COLO829 (cell line): ENCODE measurements at places on chromosomes 16 and 17.

DNA sequence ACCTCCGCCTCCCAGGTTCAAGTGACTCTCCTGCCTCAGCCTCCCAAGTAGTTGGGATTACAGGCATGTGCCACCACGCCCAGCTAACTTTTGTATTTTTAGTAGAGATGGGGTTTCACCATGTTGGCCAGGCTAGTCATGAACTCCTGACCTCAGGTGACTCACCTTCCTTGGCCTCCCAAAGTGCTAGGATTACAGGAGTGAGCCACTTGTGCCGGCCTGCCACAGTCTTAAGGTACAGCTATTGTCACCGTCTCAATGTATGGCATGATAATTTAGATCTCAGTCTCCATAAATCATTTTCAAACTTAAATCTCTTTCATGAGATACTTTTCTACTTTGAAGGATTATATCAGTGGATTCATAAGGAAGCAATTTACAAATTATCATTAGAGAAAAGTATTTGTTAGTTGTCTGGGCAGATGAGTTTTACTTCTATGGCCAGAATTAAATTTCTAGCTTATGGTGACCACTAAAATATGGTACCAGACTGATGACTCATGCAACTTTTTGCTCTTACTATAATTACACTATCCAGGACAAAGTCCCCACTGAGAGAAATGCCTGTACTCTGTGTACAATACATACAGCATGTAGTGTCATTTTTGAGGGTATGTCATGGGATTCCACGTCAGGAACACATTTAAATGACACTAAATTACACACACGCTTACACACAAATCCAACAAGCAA, 1230.3 kb upstream of the GOT2 start:
- DNase-seq: peak; percentile 2

DNA sequence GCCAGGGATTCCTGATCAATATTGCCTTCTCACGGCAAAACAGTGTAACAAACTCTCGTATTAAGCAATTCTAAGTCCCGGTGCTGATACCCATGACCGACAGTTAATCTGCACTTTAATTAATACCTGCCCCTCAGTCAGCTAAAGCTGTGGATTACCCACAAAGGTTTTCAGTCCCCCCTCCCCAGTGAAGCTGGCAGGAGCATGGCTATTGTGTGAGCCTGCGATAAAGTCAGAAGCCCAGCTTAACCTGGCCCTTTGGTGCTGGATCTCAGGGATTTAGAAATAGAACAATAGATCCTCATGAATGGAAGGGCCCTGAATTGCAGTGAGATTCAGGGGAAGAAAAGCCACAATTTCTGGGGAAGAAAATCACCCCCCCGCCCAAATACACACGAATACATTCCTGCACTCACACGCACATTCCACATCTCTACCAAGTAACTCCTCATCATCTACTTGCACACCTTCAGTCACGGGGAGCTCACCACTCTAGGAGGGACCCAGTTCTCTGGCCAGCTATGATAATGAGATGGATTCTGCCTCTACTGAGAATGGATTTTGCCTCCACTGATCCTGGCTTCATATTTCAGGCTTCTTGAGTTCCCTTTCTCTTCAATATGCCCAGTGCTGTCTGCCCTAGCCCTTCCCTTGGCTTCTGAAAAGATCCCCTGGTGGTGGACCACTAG, 102.6 kb downstream of the WSCD1 start:
- DNase-seq: no peak

DNA sequence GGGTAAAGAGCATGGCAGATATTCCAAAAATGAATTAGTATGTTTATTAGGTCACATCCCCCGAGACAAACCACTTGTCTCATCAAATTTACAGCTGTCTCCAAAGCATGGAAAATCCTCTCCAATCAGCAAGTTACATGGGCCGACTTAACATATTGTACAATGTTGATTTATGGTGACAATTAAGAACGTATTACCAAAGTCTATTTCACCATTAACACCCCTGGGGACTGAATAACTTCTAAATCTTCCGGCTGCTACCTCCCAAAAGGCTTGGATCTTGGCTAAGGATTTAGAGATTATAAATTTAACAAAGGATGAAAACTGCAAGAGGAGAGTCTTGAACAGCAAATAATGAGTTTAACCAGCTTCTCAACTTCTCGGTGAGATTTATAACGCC, 311.9 kb downstream of the NPIPA8 start:
- DNase-seq: no peak

- DNase-seq: no peak
Observed at GRCh38 chr17:82972836-82973372, 106.5 kb upstream of the METRNL start.

- no peak for DNase-seq
Observed at GRCh38 chr16:69190598-69190997, 3.6 kb downstream of the SNTB2 start.

DNA sequence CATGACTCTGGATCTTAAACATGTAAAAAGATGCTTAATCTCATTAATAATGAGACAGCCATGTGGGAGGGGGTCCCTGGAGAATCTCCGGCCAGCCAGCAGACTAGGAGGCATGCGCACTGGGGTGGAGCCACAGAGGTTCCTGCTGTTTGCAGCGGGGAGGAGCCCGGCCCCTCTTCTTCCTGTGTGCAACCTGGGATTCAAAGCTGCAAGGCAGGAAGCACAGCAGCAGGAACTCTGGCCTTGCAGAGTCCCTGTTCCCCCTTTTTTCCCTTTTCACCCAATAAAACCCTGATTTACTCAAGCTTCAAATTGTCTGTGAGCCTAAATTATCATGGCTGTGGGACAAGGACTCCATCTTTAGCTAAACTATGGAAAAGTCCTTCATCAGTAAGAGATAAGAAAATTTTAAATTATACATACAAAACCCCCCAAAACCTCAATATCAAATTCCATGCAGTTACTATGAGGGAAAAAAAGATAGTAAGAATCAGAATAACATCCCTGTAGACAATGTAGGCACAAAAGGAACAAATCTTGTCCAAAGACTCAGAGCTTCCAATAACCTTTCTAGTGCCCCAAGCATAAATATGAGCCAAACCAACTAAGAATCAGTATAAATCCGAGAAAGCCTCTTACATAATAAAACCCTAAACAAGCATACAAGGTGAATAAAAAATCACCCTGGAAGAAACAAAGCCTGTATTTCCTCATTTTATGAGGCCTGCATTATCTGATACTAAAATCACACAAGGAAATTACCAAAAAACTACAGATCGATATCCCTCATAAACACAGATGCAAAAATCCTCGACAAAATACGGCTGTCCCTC, 12.1 kb downstream of the CFDP1 start:
- peak; percentile 20 for DNase-seq

DNA sequence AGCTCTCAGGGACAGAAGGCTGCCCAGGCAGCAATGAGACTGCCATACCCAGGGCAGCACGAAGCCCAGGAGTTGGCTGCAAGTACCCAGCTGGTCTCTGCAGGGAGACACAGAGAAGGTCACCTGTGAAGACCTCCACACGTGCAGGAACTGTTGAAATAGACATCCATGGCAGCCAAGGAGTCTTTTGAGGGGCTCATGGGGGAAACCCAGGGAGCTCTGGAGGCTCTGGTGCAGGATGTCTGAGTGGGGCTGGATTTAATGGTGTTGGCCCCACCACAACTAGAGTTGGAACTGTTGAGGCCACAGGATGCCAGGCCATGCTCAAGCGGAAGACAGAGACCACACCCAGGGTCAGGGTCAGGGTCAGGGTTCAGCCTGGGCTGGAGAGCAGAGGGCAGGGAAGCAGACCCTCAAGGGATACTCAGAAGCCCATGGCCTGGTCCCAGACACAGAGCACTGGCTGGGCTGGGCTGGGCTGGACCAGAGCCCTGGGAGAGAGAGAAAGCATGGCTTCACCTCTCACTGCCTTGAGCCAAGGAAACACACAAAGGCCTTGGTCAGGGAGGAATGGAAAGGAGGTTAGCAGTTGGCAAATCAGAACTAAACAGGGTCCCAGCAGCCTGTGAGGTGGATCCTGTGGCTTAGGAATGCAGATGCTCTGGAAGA, 21.4 kb downstream of the PITPNM3 start:
- DNase-seq: no peak

GRCh38 chr16:66476328-66477027, 49.4 kb downstream of the BEAN1 start:
- DNase-seq: no peak

DNA sequence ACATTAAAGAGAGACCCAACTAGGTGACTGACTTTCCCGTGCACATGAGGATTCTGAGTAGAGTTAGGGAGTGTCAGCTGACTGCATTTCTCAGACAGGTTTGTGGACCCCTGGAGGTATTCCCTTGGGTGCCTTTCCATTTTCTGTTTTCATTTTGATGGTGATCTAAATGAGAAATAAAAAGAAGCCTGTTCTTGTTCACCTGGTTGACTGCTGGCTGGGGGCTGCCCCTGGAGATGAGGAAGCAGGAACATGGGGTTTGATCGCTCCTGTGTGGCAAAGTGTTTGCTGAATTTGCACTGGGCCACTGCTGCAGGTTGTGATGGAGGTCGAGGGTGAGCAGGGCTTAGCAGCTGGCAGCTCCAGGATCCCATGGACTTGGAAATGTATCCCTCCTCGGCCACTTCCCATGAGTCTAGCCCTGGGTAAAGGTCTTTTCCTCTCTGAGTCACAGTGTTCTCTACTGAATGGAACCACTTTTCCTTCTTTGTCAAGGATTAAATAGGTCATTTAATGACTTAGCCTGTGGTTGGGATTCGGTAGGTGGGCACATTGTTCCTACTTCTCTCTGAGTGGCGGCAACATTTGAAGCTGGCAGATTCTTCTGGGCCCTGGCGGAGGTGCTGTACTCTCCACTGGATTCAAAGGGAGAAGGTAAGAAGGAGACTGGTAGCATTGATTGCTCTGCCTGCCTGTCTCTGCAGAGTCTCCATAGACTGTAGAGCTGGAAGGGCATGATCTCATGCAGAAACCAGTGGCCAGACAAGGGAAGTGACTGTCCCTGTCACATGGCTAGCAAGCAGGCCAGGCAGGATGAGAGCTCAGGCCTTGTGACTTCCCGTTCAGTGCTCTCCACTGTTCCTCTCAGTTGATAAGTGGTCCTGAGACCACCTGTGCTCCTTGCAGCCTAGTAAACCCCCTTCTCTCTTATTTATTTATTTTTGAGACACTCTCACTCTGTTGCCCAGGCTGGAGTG, 17.9 kb downstream of the SNX29 start:
- DNase-seq: no peak

DNA sequence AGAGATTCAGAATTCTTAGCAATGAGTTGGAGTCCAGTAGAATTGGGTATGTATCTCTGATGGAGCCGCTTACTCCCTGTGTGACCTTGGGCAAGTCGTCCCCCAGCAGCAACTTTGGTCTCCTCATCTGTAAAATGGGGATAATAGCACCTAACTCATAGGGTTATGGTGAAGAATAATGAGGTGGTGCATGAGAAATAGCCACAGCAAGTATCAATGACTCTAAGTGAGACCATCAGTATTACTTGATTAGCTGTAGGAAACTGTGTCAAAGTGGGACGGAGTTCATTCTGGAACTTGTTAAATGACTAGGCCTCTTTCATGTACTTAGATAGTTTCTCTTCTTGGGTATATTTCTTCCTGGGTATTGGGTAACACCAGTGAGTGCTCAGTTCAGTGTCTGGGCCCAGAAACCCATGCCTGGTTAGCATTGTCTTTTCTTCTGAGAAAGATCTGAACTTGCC, 6.4 kb downstream of the PRKCB start:
- no peak for DNase-seq

GRCh38 chr17:66264696-66265095, 35.5 kb upstream of the APOH start:
- DNase-seq: no peak

- DNase-seq: peak; percentile 63
Observed at GRCh38 chr16:74501484-74502478, 80.5 kb upstream of the CLEC18B start.

DNA sequence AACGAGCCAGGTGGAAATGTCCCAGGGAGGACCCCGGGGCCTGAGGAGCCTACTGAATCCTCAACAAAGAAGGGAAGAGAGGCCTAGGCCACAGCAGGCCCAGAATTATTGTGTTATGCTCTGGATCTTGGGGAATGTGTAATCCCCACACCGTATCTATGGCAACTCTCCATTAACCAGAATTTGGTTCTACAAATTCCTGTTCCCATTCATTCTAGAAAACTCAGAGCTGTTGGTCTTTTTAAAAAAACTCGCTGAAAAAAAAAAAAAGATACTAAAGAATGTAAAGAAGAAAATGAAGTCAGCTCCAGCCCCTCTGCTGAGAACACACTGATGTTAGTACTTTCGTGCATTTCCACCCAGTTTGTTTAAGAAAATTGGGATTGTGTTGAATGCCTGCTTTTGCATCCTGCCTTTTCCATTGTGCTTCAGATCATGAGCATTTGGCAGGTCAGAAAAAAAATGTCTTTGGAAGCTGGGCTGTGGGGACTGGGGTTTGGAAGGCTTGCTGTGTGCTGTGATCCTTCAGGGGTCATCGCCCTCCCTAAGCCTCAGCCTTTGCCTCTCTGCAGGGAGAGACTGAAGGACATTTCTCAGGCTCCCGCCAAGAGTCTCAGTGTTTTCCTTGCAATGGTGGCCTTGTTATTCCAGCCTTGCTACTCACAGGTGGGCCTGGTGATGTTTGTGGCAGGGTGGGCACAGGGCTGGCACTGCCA, 69.5 kb downstream of the SREBF1 start:
- no peak for DNase-seq

DNA sequence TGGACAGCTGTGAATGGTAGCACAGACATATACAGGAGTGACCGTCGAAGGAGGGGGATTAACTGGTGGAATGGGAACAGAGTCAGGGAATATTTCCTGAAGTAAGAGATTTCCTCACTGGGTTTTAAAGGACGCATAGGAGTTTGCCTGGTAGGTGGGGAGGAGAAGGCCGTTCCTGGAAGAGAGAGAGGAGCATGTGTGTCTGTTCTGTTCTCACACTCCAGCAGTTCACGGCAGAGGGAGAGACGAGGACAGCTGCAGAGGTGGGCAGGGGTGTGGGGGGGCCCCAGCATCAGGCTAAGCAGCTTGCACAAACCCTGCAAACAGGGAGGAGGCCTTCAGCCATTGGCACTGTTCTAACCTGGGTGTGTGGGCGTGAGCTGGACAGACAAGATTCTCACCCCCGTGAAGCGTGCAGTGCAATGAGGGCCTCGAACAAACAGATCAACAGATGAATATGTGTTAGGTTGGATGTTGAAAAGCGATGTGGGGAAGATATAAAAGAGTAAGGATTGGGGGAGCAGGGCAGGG, 85.3 kb upstream of the GSE1 start:
- DNase-seq: no peak

GRCh38 chr17:6786618-6787017, 10.6 kb downstream of the FBXO39 start:
- peak; percentile 34 for DNase-seq

- no peak for DNase-seq
Observed at GRCh38 chr16:57394444-57394843, 10.1 kb upstream of the CCL17 start.

GRCh38 chr16:4382795-4383357, 11.2 kb downstream of the VASN start:
- DNase-seq: no peak

- DNase-seq: no peak
Observed at GRCh38 chr16:22670044-22670536, 143.9 kb upstream of the HS3ST2 start.

DNA sequence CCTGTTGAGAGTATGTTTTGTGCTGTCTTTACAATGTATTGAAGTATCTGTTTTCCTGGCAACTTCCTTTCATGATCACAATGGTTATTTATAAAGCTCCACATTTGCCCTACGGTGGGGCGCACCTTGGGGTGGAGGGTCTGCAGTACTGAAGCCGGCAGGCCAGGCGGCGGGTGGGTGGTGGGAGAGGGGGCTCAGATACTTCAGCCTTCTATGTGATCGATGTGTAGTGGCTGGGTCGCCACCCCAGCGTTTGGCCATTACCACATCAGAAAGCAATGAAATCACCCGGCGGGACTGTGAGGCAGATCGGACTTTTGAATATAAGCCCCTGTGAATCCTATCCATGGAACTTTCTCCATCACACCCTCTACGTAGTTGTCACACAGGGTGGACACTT, 196.6 kb downstream of the FOXL1 start:
- DNase-seq: no peak
